ENCODE measurements at places on chromosomes 1 and 21. TPM values are rescaled to one million over a fixed set of nuclear protein-coding genes. Genes with fewer than 3 reads are reported as not detected.

Gene FAM167B
- 2.0 TPM for total RNA-seq

Gene TTC39A
- 1.7 TPM for total RNA-seq

Gene OR2T29
- not detected for total RNA-seq

Gene CEPT1
- 29.1 TPM for total RNA-seq

Gene TMEM54
- 23.6 TPM for total RNA-seq

Gene DNM3
- 3.6 TPM for total RNA-seq

Gene KRTAP19-2
- not detected for total RNA-seq

Gene FAM163A
- not detected for total RNA-seq

Gene SLC30A1
- total RNA-seq: 21.5 TPM

Gene SMCP
- total RNA-seq: not detected

Gene CAMK1G
- not detected for total RNA-seq

Gene PLEKHA6
- 11.5 TPM for total RNA-seq

Gene DDR2
- 30.8 TPM for total RNA-seq

Gene PPM1J
- total RNA-seq: 1.7 TPM

Gene TPM3
- total RNA-seq: 927 TPM

Gene CALML6
- 0.85 TPM for total RNA-seq

Gene SYTL1
- not detected for total RNA-seq

Gene NVL
- 30.3 TPM for total RNA-seq

Gene ZSWIM5
- 1.6 TPM for total RNA-seq

Gene OXCT2
- 0.60 TPM for total RNA-seq

Gene RABIF
- 15.8 TPM for total RNA-seq

Gene GPR157
- total RNA-seq: 5.2 TPM

Gene LCE1D
- total RNA-seq: not detected

Gene NPR1
- 9.8 TPM for total RNA-seq

Gene TSSK3
- total RNA-seq: 1.1 TPM

Gene DPT
- not detected for total RNA-seq

Gene LDLRAD1
- total RNA-seq: not detected

Gene MTMR11
- 11.2 TPM for total RNA-seq

Gene KPRP
- not detected for total RNA-seq

Gene ST6GALNAC5
- total RNA-seq: not detected

Gene WNT3A
- not detected for total RNA-seq

Gene MACO1
- 25.5 TPM for total RNA-seq

Gene NUF2
- total RNA-seq: 38.6 TPM

Gene TENT5C
- 0.12 TPM for total RNA-seq

Measured in endothelial cell of umbilical vein (primary cell).